ENCODE measurements at places on chromosomes 3 and 15.

DNA sequence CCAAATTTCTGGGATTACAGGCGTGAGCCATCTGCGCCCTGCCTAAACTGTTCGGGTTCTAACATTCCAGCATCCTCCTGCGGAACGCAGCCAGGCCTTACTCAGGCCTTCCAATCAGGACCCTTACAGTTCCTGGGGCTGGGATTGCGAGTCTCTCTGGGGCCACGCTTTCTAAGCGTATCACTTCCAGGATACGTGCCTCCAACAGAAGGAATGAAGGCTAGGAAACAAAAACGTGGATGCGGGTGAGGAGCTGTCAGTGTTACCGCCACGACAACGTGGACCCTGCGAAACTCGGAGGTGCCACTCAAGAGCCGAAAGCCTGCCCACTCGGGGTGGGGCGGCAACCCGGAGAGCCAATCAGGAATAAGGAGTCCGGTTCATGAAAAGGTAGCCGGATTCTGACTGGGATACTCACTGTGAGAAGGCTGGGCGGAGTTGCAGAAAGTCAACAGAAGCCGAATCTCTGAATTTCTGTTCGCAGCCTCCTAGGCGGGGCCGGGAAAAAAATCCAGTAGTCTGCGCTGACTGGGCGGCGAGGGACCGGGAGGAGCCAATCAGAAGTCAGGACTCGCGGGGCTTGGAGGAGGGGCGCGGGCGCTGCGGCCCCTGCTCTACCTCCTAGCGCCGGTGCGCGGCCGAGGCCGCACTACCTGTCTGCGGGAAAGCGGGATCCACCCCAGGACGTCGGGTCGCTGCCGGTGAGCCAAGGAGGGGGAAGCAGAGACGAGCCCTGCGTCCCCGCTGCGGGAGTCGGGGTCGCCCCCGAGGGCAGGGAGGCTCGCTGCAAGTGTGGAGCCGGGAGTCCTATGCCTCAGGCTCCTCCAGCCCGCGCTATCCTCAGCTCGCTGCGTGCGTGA, at the start of gene HYKK:
HYKK (plus strand) TSS at position 607 of the 860 bp plus-strand sequence. CDS start 5,512 bp downstream, outside the sequence.
- peak; percentile 93 for DNase-seq

DNA sequence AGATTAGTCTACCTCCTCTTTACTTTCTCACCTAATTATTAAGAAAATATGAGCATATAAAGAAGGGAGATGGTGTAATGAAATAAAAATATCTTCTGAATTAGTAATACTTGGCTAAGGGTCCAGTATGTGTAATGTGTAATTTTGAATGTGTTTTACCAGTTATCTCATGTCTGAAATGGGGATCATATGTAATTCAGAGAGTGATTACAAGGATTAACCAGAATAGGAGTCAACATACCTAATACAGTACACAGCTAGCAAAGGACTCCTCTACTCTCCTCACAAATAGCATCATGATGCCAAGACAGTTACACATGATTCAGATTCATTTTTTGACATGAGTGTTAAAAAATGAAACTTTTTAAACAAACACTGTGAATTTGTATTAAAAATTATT, 570.4 kb downstream of the SI start:
- no peak for DNase-seq

DNA sequence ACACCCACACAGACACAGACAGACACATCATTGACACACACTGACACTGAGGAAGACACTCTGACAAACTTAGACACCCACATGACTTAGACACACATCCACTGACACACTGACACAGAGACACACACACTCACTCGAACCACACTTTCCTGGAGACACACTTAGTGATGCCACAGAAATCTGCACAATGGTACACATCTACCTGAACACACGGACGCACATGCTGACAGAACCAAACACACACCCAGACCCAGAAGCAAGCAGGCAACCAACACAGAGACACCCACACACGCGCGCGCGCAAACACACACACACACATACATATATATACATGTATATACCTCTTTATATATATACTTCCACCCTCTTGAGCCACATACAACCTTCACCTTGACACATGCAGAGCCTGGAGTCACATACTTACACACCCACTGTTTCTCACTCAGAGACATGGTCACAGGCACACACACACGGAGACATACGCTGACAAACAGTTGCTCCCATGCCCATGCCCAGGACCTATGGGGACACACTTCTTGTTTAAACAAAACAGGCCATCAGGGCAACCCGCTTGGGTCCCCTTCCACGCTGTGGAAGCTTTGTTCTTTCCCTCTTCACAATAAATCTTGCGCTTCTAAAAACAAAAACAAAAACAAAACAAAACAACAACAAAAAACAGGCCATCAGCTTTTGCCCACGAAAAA, 913 bp upstream of the SCN5A start:
- no peak for DNase-seq

- DNase-seq: no peak
Observed at GRCh38 chr3:102302020-102302419, 132.8 kb upstream of the ZPLD1 start.

DNA sequence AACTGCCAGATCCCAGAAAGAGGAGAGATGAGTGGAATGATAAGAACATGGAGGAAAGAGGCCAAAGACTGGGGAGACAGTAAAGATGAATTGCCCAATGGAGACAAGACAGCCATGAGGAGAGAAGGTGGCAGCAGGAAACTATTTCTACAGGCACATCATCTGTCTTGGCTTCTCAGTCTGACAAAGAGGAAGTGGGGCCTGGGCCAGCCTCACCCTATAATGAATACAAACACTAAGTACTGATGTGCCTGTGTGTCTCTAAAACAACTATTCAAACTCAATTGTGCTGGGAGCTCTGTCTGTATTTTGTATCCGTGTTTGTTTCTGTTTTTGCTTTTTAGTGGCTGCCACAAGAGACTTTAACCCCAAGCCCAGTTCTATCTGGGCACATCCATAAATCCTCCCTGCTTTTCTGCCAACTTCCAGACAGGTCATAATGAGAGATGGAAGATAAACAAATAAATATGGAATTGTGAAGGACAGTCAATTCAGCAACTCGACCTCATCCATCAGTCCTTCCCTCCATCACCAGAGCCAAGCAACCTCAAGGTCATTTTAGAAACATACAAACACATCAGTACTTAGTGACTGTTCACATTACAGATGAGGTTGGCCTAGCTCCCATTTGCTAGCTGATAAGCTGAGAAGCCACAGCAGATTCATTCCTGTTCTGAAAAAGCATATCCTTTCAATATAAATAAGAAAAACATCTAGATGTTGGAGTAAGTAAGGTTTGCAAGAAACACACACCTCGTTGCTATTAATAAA, 116.7 kb downstream of the CADPS start:
- no peak for DNase-seq

Data from posterior cingulate gyrus (tissue), 11 donors.